ENCODE measurements at places on chromosomes 4 and X.

DNA sequence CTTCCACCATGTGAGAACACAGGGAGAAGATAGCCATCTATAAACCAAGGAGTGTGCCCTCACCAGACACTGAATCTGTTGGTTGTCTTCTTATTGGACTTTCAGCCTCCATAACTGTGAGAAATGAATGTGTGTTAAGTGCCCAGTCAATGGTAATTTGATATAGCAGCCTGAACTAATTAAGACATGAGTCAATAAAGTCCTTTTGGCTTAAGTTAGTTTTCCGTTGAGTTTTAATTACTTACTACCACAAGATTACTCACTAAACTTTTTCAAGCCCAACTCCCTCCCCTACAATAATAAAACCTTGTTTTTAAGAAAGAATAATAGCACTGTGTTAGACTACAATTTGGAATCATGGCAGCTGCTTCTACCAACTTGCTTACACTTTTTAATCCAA, 324.2 kb downstream of the PCDH19 start:
- H3K27ac ChIP-seq, result no peak overlapping the region
- no peaks in the 10 kb centered on the region for H3K36me3 ChIP-seq
- H3K4me3 ChIP-seq, result no peak overlapping the region
- DNase-seq, result no peak

- no peaks in the 10 kb centered on the region for H3K36me3 ChIP-seq
- H3K27me3 ChIP-seq, result no peaks in the 10 kb centered on the region
- H3K4me1 ChIP-seq, result no peaks in the 10 kb centered on the region
- H3K27ac ChIP-seq, result no peak overlapping the region
Observed at GRCh38 chr4:187209921-187210613, 486.4 kb upstream of the FAT1 start.

GRCh38 chr4:31085689-31086088, 365.5 kb downstream of the PCDH7 start:
- no peak for DNase-seq
- no peak overlapping the region for H3K4me3 ChIP-seq
- H3K36me3 ChIP-seq, result no peaks in the 10 kb centered on the region
- no peaks in the 10 kb centered on the region for H3K27me3 ChIP-seq
- H3K27ac ChIP-seq, result no peak overlapping the region

DNA sequence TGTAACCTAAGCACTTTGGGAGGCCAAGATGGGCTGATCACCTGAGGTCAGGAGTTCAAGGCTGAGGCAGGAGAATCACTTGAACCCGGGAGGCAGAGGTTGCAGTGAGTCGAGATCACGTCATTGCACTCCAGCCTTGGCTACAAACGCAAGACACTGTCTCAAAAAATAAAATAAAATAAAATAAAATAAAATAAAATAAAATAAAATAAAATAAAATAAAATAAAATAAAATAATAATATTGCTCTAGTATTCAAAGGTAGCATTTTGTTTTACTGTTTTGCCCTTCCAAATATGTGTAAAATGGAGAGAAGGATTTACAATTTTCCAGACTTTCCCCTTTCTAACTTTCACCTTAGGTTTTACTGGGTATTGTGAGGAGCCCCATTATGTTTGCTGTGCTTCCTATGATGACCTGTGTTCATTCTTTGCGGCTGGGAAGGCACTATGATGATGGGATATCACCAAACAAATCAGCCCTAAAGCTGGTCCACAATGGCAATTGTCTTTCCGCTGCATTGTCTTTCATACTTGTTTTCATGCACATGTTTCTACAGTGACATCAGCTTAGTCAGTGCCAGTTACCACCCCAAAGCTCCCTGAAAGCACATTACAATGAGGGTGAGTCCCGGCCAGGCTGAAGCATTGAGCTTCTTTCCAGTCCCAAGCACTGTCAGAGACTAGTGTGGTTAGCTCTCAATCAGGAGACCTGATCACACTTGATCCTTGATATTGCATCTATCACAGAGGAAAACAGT, 50.8 kb downstream of the DTHD1 start:
- no peak for DNase-seq
- H3K4me3 ChIP-seq, result no peak overlapping the region
- H3K27me3 ChIP-seq, result no peaks in the 10 kb centered on the region
- H3K27ac ChIP-seq, result no peak overlapping the region
- H3K36me3 ChIP-seq, result no peaks in the 10 kb centered on the region

DNA sequence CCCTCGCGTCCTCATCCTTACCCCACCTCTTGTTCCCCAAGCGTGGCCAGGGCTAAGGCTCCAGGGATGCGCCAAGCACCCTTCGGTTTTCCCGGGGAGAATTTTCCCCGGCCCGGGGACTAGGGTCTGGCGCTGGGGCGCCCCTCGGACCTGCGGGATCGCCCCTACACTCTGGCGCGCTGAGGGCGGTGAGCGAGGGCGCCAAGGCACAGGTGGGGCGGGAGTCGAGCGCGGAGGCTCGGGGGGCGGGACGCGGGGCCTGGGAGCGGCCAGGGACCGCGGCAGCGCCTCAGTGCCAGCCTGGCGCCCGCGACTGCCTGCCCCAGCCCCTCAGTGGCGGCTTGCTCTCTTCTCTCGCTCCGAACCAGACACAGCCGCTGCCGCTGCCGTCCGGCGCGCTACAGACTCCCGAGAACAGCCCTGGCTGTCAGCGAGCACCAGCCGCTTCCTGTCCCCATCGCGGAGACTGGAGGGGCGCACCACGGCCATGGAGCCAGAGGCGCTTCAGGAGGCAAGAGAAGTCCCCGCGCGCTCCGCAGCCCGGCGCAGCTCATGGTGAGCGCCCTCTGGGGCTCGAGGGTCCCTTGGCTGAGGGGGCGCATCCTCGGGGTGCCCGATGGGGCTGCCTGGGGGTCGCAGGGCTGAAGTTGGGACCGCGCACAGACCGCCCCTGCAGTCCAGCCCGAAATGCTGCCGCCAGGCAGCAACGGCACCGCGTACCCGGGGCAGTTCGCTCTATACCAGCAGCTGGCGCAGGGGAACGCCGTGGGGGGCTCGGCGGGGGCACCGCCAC, at the start of gene DRD5:
Gene DRD5, plus strand, starts transcription at position 292 of the 793 bp plus-strand sequence. Its CDS starts 396 bp downstream, at position 688.
- H3K4me3 ChIP-seq, result no peak within 1 kb of the TSS
- H3K27me3 ChIP-seq, result peaks cover 9% of the 10 kb centered on the region
- no peak for DNase-seq
- no peak within 1 kb of the TSS for H3K27ac ChIP-seq

- H3K27me3 ChIP-seq, result no peaks in the 10 kb centered on the region
- H3K4me3 ChIP-seq, result no peak overlapping the region
- H3K36me3 ChIP-seq, result no peaks in the 10 kb centered on the region
- H3K4me1 ChIP-seq, result no peaks in the 10 kb centered on the region
- no peak for DNase-seq
- H3K27ac ChIP-seq, result no peak overlapping the region
Observed at GRCh38 chr4:74590476-74590875, 145.5 kb downstream of the AREG start.

DNA sequence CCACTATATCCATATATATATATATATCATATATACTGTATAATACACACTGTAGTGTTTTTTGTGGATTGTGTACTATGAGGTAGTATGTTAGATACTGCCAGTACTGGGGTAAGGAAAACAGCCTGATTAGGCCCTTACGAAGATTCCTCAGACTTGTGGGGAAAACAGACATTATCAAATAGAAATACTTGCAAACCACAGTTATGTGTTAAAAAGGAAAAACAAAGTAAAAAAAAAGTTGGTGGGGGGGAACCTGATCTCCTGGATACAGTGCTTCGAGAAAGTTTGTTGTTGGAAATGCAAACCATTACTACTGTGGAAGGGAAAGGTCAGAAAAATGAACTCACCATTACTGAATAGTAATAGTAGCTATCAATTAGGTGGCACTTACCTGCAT, 53.0 kb downstream of the PKD2 start:
- H3K4me3 ChIP-seq, result no peak overlapping the region
- H3K4me1 ChIP-seq, result no peaks in the 10 kb centered on the region
- DNase-seq, result no peak
- H3K27ac ChIP-seq, result no peak overlapping the region
- no peaks in the 10 kb centered on the region for H3K27me3 ChIP-seq
- H3K36me3 ChIP-seq, result no peaks in the 10 kb centered on the region

DNA sequence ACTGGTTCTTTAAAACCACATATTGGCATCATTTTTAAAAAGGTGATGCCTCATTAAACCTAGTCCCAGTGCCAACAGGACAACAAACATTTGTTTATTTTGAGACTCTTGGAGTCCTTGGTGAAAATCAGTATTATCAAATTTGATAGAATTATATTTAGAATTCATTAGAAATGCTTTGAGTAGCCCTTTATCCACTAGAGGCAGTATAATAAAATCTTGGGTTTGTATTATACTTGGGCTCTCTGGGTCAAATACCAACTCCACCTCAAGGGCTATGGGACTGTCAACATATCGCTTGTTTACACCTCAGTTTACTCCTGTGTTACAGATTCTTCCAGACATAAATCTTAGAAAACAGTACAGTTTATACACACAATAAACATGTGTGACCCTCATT, 335.7 kb upstream of the FSTL5 start:
- no peak overlapping the region for H3K4me3 ChIP-seq
- no peak overlapping the region for H3K27ac ChIP-seq
- H3K4me1 ChIP-seq, result no peaks in the 10 kb centered on the region
- no peaks in the 10 kb centered on the region for H3K27me3 ChIP-seq

- no peaks in the 10 kb centered on the region for H3K27me3 ChIP-seq
- H3K27ac ChIP-seq, result no peak overlapping the region
- no peaks in the 10 kb centered on the region for H3K36me3 ChIP-seq
Observed at GRCh38 chrX:123809854-123810375, 49.9 kb upstream of the XIAP start.

GRCh38 chrX:67731061-67731460, 187.2 kb downstream of the AR start:
- H3K27ac ChIP-seq, result no peak overlapping the region
- peaks cover 11% of the 10 kb centered on the region for H3K4me1 ChIP-seq
- no peaks in the 10 kb centered on the region for H3K36me3 ChIP-seq

DNA sequence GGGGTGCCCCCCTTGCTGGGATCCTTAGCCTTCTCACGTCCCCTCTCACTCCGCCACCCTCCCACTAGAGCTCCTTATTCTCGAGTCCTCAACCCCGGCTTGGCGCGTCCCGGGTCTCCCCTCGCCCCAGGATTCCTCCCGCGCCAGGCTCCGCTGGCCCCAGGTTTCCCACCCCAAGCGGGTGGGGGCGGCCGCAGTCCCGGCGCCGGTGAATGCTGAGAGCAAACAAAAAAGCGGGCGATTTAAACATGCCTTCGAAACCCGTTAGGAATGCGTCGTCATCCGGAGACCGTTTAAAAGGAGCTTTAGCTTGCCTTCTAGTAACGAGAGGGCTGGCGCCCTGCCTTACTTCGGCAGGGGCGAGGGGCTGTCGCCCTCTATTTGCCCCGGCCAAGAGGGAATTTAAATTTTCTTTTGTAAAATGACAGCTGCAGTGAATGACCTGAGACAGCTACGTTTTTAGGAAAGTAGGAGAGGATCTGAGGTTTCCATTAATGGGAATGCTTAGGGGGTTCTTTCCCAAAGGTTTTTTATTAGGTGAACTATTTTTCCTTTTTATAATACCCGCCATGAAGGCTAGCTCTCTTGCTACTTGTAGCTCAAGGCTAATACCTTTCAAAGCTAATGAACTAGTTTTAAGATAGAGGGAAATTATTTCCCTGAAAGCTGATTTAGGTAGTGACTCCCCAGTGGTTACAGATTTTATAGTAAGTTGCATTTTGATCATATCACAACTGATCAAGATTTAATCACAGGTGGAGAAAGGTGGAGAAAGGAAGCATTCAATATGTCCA, 3.1 kb downstream of the JADE1 start:
- DNase-seq, result peak; percentile 51
- H3K27ac ChIP-seq, result peak overlapping the region; percentile 97
- H3K4me3 ChIP-seq, result peak overlapping the region; percentile 85

DNA sequence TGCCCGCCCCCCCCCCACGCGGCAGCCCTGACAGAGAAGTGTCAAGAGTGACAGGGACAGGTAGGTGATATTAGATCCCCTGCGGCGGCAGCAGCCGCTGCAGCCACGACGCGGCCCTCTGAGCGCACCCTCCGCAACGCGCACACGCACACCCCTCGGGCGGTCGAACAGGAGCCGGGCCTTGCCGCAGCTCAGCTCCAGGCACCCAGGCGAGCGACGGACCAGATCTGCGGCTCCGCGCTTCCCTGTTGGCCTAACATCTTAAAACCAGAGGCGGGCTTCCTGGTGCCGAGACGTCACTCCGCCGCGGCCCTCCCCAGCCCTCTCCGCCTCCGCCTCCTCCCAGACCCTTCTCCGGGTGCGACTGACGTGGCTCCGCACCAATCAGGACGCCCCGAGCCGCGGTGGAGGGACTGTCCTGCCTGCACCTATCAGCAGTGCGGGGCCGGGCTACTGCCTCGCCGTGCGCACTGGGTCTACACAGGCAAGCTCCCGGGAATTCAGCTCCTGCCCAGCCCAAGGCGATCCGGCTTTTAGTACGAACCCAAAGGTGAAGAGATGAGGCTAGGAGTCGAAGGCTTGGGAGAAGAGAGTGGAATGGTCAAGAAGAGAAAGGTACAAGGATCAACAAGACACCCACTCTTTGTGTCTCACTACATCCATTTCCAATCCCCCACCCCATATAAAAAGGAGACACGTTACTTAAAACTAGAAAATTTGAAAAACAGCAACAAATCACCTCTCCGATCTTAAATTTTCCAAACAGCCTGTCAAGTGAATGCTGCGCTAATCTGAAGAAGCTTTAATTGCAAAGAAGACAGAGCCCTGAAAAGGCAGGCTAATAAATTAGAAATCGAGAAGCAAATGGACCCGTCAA, at the start of gene PITX2:
Gene PITX2, minus strand, starts transcription at position 237 of the 877 bp plus-strand sequence. CDS start 617 bp downstream, outside the sequence.
- H3K27me3 ChIP-seq, result peaks cover 14% of the 10 kb centered on the region
- peak within 1 kb of the TSS; percentile 75 for H3K4me3 ChIP-seq
- H3K4me1 ChIP-seq, result peaks cover 10% of the 10 kb centered on the region
- DNase-seq, result peak; percentile 97

GRCh38 chr4:154208424-154208823, 283.2 kb downstream of the DCHS2 start:
- no peaks in the 10 kb centered on the region for H3K36me3 ChIP-seq
- no peaks in the 10 kb centered on the region for H3K27me3 ChIP-seq
- H3K27ac ChIP-seq, result no peak overlapping the region

DNA sequence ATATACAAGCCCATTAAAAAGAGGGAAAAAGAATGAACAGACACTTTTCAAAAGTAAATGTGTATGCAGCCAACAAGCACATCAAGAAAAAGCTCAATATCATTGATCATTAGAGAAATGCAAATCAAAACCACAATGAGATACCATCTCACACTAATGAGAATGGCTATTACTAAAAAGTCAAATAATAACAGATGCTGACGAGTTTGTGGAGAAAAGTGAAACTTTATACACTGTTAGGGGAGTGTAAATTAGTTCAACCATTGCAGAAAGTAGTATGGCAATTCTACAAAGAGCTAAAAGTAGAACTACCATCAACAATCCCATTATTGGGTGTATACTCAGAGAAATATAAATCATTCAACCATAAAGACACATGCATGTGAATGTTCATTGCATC, 203.0 kb downstream of the ARAP2 start:
- H3K4me1 ChIP-seq, result no peaks in the 10 kb centered on the region
- H3K36me3 ChIP-seq, result no peaks in the 10 kb centered on the region
- H3K27ac ChIP-seq, result no peak overlapping the region
- H3K4me3 ChIP-seq, result no peak overlapping the region
- no peak for DNase-seq
- no peaks in the 10 kb centered on the region for H3K27me3 ChIP-seq
